Eye (tissue), 1 donor: ENCODE measurements at places on chromosomes 16 and 17.
A peak's percentile ranks its signal among the peaks of the same experiment; 100 is the strongest.

DNA sequence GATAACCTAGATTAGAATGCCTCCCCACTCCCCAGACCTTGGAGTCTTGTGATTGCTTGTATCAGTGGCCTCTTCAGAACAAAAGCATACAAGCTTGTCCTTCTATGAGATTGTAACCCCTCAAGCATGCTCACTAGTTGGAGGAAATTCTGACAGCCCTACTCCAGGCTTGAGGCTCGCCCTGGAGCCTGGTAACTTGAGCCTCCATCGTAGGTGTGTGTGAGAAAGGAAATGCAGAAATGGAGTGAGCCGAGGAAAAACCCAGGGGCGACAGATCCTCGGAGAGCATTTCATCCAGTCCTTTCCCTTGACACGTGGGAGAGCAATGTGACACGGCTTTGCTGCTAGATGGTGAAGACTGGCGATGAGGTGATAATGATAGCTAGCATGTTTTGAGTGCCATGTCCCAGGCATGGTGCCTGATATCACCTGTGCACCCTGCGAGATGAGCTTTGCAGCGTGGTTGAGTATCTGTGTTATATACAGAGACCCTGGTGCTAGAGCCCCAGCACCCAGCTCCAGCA, 31.2 kb downstream of the GNAO1 start:
- no peak for DNase-seq

DNA sequence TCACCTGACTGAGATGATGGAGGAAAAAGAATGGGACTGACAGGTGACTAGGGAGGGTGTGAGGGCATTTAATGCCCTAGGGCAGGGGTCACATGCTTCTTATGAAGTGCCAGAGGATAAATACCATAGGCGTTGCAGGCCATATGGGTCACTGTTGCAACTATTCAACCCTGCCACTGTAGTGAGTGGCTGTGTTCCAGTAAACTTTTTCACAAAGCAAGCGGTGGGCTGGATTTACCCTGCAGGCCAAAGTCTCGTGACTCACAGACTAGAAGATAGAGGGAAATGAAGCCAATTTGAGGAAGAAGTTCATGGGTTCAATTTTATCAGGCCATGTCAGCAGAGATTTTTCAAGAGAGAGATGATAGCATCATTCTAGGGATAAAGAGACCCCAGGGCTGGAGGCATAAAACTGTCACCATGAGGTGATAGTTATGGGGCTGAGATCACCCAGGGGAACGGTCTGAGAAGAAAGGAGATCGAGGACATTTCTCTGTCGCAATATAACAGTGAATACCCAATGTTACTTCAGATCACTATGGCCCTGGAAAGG, 8.6 kb downstream of the ARHGAP17 start:
- peak; percentile 21 for DNase-seq

DNA sequence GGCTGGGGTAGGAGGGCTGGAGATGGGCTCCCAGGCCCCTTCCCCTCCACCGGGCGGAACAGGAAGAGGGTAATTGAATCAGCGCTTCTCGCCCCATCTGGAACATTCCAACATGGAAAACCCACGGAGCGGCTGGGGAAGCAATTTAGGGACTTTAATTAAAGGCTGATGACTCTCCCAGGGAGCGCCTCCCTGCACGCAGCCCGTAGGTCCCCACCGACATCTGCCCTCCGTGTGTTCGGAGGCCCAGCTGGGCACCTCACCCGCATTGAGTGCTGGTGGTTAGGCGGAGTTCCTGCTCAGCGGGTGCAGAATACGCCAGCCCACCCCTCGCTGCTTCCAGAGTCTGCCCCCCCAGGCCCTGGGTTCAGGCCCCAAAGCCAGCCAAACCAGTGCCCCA, 10.0 kb downstream of the HS3ST6 start:
- peak; percentile 44 for DNase-seq

- DNase-seq = no peak
These were observed 544 bp upstream of the EVI2A start for GRCh38 chr17:31321966-31322365.

DNA sequence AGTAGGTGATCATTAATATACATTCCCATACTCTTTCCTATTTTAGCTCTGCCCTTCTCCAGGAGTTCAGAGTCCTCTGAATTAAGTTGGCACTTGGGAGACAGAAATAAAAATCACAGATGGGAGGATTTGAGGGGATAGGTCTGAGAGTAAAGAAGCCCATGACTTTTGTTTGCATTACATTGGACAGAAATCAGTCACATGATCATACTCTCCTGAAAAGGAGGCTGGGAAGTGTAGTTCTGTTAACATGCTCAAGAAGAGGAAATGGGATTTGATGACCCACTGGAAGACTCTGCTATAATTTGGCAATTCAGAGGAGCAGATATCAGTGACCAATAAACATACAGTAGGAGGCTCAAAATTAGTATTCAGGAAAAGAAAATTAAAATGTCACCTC, 674.9 kb upstream of the C16orf82 start:
- no peak for DNase-seq

DNA sequence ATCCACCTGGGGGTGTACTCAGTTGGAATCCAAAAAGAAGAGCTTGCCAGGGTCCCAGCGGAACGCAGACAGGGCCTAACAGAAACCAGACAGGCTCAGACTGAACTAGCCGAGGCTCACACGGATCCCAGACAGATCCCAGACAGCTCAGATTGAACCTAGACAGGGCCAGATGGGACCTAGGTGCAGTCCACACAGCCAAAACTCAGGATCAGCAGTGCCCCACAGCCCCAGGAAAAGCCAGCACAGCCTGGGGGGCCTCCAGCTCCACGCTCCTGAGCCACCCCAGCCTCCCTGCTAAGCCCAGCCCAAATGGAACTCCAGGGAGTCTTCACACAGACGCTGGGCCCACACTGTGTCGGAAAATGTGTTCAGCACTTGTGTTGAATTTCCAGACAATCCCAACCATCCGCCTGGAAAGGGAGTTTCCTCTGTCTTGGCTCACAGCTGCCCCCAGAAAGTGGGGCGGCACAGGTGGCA, 7.5 kb downstream of the STX1B start:
- DNase-seq = no peak

GRCh38 chr16:68478526-68479250, 30.4 kb upstream of the SMPD3 start:
- DNase-seq = no peak

DNA sequence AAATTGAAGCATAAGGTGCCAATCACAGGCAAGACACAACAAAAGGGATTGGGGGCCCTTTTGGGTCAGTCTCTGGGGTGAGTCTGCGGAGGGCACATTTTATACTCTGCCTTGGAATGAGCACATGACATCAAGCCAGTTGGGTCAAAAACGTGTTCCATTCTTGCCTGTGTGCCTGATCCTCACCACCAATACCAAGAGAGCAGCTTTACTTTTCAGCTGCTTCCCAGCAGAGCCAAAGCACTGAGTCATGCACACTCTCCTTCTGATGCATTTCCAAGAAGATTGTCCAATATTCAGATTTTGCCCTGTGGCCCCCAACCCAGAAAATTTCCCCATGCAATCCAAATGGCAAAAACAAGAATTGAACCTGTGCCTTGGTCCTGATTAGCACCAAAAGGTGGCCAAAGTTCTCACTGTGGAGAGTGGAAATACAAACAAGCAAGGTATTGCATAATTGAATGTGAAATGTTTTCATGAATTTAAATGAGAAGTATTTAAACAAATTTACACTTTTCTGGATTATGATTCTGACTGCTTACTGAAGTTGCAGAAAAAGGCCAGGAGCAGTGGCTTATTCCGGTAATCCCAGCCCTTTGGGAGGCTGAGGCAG, 217.8 kb upstream of the SOX9 start:
- DNase-seq = no peak

GRCh38 chr17:68172461-68172954, 75.3 kb upstream of the AMZ2 start:
- DNase-seq = peak; percentile 92
